NCI-H1105 treated with DMSO at 0.1 percent for 48 hours (cell line): ENCODE measurements at places on chromosomes 5 and 9.

- peak; percentile 54 for DNase-seq
Measured at GRCh38 chr5:89011778-89012711, 129.1 kb upstream of the MEF2C start.

DNA sequence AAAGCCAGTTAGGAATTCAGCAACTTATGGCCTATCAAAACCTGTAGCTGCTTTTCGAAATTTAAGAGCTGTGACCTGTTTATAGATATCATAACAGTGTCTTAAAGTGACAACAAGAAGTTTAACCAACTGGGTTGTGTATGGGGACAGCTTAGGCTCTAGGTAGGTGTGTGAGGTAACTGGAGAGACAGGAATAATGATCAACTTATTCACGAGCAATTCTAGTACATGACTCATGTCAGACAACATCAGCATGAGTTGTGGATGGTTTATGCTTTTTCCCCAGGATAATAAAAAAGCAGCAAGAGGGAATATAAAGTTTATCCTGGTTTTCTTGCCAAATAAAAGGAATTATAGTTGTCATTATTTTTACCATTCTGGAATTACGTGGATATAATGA lies 88.6 kb downstream of the GDNF start:
- no peak for DNase-seq

DNA sequence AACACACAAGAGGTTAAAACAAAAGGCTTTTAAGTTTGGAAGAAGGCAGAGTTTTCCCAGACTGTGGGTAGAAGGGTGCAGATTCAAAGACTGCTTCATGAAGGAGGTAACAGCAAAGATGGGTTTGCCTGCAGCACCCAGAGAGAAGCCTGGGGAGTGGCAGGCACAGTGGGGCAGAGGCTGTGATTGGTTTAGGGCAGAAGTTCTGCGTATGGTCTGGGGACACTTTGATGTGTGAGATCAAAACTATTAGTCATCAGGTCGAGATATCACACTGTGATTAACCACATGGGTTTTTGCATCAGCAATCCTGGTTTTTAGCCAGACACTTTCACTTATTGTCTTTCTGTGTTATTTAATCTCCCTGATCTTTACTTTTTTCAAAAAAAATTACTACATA lies 188.8 kb upstream of the GLRA1 start:
- no peak for DNase-seq

DNA sequence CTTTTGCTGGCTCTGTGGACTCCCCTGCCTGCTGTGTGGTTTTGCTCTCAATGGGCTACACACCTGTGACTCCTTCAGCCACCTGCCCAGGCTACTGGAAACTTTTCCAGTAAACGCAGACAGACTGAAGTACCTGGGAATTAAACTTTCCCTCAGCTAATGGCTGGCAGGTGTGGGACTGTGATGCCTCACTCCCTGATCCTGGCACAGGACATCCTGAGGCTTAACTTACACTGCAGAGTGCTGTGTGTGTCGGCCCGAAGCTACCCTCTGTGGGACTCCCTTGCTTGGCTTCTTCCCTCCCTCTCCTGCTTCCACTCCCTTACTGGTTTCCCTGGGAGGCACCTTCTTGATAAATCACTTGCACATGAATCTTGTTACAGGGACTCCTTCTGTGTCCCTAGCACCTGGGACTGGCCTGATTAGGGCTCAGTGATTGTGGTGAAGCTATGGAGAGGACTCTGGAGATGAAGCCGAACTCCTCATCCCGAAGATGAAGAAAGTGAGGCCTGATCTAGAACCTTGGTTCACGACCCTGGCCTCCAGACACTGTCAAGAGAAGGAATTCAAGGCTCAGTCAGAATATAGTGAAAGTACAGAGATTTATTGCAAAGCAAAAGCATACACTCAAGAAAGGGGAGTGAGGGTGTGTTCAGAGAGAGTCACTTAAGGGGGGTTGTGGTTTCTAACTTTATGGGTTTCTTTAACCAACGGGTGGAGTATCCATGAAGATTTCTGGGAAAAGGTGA lies 113.4 kb upstream of the ALDH1B1 start:
- DNase-seq, result no peak

DNA sequence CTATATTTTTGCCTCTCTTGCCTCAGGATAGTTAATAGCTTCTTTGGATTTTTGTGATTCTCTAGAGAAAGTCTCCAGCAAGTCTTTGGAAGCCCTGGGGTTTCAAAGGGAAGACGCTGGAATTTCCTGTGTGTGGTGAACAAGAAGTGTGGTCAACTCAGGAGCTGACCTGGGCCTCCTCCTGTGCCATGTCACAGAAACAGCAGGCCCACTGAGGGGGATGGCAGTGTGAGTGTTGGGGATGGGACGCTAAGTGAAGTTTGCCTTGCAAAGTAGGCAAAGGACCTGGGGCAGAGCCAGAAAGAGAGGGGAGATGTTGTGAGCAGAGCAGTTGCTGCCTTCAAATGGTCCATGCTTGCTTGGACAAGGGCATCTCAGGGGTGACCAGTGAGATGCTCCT lies 226.3 kb downstream of the DMRT2 start:
- no peak for DNase-seq

DNA sequence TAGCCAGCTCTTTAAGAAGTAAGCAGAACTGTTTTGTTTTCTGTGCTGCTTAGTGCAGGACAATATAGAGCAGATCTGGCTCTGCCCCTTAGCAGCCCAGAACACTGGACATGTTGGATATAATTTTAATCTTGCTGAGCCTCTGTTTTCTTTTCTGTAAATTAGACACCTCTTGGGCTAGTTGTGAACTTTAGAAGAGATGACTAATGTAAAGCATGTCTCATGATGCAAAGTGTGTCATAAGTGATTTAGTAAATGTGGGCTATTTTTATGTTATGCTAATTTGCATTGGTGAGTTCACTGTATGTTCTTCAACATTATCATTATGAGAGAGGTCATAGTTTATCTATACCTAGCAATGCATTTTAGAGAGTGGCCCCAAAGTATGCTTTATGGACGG lies 156.1 kb upstream of the ADAMTSL1 start:
- no peak for DNase-seq

- no peak for DNase-seq
Measured at GRCh38 chr5:156359476-156359875, 32.5 kb downstream of the SGCD start.

DNA sequence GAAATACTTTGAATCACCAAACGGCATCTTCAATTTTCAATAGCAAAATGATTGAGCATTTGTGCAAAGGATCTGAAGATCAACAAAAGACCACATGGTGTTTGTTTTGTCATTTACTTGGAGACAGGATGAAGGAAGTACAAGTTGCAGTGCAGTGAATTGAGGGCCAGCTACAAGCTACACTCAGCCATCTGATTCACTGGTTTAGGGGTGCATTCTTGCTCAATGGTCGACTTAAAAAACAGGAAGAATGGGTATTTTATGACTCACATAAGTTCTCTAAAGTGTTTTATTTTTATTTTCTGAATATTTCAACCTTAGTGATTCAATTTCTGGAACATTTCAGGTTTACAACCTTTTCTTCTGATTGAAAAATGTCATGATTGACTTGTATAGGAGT lies 412.1 kb upstream of the ADAMTSL1 start:
- no peak for DNase-seq

DNA sequence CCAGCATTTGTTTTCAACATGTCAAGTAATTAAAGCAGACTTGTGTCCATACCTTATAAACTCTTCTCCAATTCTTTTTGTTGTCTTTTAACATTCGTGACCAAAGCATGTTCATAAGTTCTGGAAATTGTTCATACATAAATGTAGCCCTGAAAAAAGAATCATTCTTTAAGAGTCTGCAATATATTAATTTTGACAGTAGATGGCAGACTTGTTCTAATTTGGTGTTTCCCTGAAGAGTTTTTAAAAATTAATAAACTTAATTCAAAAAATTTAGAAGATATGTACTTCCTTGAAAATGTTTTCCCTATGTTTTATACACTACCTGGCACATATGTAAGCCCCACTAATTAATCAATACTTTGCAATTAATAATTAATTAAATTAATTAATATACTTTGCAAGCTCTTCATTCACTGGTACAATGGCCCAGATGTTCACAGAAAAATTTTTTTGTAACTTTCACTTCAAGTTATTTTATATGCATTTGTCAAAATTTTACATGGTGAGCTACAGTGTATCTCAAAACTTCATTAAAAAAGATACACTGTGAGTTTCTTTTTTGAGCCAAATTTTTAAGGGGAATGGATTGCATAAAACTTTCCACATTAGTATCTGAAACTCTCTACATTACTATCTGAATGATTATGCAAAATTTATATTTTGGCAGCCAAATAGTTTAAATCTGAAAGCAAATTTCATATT lies 42.1 kb downstream of the CLINT1 start:
- peak; percentile 2 for DNase-seq

- no peak for DNase-seq
Measured at GRCh38 chr5:97107318-97107717, 35.1 kb downstream of the LIX1 start.

GRCh38 chr5:147906326-147907095 lies at the start of gene C5orf46:
TSS of gene C5orf46 (minus strand) at chr5:147906538. CDS start at chr5:147906501, 37 bp downstream.
- no peak for DNase-seq

- no peak for DNase-seq
Measured at GRCh38 chr9:38368731-38369130, 23.8 kb upstream of the ALDH1B1 start.

- DNase-seq, result no peak
Measured at GRCh38 chr5:133358271-133358670, 254.1 kb downstream of the FSTL4 start.

- DNase-seq, result no peak
Measured at GRCh38 chr5:105929858-105930257, 1740.9 kb downstream of the EFNA5 start.

- DNase-seq, result no peak
Measured at GRCh38 chr9:81473708-81474107, 215.6 kb downstream of the TLE1 start.

DNA sequence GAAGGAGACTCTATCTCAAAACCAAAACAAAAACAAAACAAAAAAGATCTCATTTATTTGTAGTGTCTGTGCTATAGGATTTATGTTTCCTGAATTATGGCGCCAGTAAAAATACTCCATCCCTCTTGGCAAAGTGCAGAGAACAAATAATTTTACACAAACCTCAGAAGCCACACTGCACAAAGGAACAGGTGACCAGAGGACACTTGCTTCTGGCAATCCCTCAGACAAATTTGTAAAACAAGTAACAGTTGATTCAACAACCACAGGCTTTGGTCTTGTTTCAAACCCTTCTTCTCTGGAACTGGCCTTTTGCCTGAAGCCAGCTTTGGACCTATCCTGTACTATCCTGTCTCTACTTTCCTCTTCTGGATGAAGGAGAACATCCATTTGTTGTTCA lies 502.1 kb downstream of the DMAC1 start:
- no peak for DNase-seq

GRCh38 chr5:60209146-60209840 lies 315.8 kb upstream of the PDE4D start:
- no peak for DNase-seq

GRCh38 chr5:53357439-53357838 lies 123.0 kb upstream of the FST start:
- DNase-seq, result no peak

- DNase-seq, result peak; percentile 6
Measured at GRCh38 chr5:136212252-136212721, 19.3 kb upstream of the SMIM32 start.

- DNase-seq, result no peak
Measured at GRCh38 chr5:86101966-86102365, 515.8 kb upstream of the COX7C start.

DNA sequence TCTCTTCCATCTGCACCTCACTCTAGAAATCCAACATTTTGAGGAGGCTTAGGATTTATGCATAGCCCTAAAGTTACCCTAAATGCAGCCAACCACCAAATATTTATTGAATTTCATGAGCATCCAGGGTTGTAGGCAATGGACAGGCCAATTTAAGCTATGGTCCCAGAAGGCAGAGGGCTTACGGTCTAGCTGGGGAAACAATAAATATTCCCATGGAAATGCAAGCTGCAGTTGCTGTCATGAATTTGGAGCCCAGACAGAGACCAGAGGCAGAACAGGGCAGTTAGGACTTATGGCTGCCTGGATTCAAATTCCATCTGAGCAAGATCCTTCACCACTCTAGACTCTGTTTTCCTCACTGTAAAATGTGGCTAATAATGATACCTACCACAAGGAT lies 9.1 kb upstream of the INSYN2B start:
- DNase-seq, result no peak

DNA sequence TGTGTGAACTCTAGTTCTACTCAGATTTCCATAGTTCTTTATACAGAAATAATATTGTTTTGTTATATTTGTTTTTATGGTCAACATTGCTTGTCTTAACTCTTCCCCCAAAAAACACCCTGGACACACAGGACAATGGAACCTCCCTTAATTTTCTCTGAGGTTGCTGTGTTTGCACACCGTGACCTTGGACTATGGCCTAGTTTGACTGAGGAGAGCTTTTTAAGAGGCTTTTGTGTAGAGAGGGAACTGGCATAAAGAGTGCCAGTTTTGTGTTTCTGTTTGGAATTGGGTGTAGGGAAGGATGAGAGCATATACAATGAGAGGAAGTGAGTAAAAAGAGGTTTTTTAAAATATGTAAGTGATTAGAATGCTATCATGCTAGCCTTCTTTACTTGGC lies 101.1 kb upstream of the MEF2C start:
- DNase-seq, result no peak

DNA sequence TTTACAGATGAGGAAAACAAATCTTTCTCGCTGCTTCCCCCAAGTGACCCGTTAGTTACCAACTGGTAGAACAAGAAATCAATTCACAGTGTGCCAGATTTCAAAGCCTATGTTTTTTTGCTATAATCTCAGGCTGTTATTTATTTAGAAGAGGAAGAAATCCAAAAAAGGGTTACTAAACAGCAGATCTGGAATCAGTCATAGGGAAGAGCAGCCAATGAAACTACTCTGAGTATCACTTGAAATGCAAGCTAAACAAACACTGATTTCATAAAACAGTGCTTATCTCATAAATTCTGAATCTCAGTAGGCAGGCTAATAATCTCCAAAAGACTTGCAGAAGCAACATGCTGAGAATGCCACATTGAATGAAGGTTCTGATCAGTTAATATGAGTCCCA lies 829.5 kb upstream of the ACO1 start:
- no peak for DNase-seq

GRCh38 chr5:171845857-171846256 lies 60.2 kb downstream of the SMIM23 start:
- no peak for DNase-seq

DNA sequence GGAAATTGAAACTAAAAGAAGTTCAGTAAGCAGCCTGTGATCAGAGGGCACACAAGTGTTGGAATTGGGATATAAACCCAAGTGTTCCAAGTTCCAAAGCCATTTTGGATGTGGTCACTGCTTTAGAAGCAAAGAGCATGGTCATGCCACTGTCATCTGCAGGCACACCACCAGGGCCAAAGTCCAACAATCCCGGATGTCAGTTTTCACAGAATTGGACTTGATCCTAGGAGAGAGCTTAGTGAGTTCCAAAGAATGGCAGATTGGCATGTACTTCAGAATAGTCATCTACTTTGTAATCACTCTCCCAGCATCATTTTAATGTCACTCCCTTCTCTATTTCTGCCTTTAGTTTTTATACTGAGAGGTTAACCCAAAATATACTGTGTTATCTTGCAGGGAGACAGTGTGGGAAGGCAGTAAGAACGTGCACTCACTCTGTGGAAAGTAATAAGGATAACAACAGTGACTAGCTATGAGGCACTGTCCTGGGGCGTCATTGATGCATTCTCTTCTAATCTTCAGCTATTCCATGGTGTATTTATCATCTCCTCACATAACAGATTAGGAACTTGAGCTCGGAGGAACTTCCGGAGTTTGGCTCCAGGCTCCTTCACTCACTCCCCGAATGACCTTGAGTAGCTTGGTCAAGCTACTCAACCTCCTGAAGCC lies 388.0 kb downstream of the ACTL7B start:
- no peak for DNase-seq
